Lung (tissue), 17 donors: ENCODE measurements at places on chromosomes 5 and 9.
A peak's percentile ranks its signal among the peaks of the same experiment; 100 is the strongest.

- peak; percentile 98 for DNase-seq
Observed at GRCh38 chr5:172417983-172418630, 36.2 kb downstream of the SH3PXD2B start.

DNA sequence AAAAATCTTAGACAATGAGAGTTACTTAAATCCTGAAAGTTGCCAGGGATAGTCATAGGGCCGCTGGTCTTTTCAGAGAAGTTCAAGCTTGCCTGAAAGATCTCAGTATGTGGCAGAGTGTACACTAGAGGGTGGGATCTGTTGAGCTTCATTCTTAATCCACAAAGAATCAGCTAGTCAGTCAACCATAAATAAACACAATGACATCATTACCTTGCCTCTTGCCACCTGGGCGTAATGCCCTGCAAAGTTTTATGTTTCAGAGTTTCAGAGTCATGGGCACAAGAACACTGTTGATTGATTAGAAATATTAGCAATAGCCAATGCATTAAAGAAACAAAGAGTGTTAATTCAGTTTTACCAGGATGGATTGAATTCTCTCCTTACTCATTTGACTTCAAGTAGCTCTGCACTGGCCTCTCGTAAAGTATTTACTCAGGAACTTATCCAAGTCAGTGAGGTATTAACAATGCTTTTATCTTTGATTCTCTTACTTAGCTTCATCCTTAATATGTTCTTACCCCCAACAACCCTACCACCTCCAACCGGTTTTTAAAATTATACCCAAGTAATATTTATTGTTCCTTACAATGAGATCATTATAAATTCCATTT is 14.3 kb upstream of the ANXA1 start:
- DNase-seq = no peak

DNA sequence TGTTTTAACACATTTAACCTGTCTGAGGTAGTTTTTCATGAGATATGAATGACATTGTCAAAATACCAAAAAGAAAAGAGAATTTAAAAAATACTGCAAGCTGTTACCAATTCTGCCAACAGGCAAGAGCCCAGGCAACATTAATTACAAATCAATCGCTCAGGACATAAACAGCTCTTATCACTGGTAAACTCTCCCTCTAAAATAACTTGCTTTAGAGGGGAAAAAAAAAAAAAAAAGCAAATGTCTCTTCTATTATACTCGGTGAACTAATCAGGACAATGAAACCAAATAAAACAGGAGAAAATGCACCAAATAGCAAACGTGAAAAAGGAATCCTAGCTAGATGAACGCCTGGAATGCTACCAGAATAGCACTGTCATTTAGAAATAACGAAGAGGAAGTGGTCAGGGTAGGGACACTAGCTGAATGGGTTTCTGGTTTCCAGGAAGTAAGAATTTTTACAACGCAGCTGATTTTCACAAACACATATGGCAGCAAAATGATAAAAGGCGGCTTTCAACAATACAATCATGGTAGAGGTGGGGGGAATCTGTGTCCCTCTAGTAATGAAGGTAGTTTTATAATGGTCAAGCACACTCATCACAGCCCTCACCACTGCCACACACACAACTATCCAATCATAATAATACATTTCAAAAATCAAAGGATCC is 94.9 kb downstream of the DENND1A start:
- no peak for DNase-seq

DNA sequence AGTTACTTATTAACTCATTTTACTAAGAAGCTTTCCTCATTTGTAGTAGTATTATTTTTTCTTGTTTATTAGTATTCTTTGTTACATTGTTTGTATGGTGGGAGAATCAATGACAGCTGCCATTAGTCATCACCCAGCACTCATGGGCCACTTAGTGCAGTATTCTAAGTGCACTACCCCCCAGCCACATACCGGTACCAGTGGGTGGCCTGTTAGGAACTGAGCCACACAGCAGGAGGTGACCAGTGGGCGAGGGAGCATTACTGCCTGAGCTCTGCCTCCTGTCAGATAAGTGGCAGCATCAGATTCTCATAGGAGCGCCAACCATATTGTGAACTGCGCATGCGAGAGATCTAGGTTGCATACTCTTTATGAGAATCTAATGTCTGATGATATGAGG is 24.2 kb upstream of the CAMLG start:
- no peak for DNase-seq

DNA sequence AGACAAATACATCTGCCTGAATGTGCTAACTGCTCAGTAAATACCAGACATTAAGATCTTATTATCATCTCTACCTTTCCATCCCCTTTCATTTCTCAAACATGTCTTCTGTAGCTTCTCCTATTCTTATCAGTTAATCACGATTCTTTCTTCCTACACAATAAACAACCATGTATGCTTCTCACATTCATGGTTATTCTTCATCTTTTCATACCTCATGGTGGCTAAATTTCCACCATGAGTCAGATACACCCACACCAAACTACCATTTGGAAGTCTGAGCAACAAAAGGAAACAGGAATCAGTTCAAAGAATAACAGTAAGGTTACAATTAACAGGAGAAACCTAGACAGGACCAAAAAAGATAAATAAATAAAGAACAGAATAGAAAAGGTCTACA is 7.7 kb downstream of the ZNF622 start:
- no peak for DNase-seq

GRCh38 chr5:34765662-34766061 is 73.3 kb upstream of the TTC23L start:
- no peak for DNase-seq

- DNase-seq = no peak
Observed at GRCh38 chr5:121024416-121025311, 560.6 kb downstream of the PRR16 start.

DNA sequence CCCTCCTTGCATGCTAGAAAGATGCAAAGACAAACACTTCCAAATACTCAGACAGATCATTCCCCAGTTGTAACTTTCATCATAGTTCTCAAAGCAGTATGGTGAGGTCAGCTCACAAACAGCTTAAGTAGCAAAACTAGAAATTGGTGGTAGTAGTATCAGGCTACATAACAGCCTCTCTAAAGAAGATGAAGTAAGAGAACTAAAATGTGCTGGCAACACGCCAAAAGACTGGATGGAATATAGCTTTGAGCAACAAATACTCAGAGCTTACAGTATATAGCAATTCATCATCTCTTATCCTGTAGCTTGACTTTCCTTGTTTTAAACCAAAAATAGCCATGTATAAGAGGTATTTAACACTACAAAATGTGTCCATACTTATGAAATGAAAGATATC is 7.5 kb downstream of the PFDN1 start:
- peak; percentile 91 for DNase-seq

DNA sequence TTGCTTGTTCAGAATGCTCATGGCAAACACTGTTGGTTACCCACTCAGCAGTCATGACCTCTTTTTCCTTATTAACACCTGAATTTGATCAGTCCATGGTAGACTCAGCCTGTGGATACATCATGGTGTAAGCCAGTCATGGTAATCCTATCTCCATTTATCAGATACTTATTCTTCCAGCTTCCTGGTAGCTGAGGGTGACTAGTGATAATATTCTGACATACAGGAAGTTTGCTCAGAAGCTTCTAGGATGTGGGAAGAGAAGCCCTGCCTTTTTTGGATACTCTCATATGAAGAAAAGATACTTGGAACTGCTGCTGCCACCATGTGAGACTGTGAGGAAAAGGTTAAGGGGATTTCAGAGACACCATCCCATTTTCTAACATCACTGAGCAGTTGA is 7.3 kb downstream of the GDA start:
- DNase-seq = no peak

GRCh38 chr5:21654-22233 is 70.2 kb upstream of the PLEKHG4B start:
- DNase-seq = no peak

GRCh38 chr5:141094481-141095262 is at the start of gene PCDHB2:
Gene PCDHB2, plus strand, starts transcription at chr5:141094615. Its CDS starts 176 bp downstream, at chr5:141094791.
- peak; percentile 75 for DNase-seq

GRCh38 chr9:131981116-131981776 is 98.4 kb downstream of the MED27 start:
- DNase-seq = no peak

- no peak for DNase-seq
Observed at GRCh38 chr9:117412841-117413240, 2.0 kb downstream of the ASTN2 start.

- peak; percentile 1 for DNase-seq
Observed at GRCh38 chr5:134136221-134136631, 21.7 kb downstream of the TCF7 start.

GRCh38 chr9:89395931-89396710 is 77.8 kb downstream of the SECISBP2 start:
- DNase-seq = no peak

DNA sequence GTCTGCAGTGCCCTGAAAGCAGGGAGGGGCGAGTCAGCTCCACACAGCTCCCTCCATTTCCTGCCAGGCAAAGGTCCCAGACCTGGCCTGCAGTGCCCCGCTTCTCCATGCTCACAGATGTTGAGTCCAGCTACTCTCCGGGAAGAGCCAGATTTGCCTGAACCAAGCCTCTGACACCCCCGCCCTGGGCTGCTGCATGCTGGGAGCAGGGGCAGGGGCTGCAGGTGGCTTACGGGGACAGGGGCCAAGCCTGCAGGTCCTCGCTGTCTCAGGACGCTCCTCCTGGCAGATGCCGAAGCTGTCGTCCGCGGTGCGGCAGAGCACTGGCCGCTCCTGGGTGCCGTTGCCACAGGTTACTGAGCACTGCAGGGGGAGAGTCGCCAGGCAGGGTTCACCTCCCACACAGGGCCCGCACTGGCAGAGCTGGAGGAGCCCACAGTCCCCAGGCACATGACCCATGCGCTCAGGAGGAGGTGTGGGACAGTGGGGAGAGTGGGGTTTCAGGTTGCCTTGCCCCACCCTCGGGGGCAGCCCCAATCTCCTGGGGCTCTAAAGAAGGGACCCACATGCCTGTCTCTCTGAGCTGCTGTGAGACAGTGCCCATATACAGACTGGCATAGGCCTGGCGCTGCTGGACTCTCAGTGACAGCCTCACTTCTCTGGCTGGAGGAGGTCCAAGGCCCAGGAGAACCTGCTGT is 62.4 kb downstream of the ZNF354C start:
- DNase-seq = no peak
